ENCODE measurements at places on chromosomes 16 and 17.

DNA sequence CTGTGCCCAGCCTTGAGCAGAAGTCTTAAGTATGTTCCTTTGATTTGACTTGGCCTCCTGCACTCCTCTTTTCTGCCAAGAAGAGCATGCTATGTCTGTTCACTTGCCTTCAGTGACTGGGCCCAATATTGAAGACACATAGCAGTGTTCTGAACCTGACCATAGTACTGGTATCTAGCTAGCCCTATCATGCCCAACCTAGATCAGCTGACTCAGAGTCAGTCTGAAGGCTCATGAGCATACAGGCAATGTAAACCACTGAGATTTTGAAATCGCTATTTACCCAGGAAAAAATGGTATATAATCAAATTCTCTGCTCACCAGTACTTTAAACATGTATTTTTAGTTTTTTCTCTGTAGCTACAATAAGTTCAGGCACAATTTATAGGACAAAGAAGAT lies 129.4 kb downstream of the TANC2 start:
- DNase-seq = no peak

GRCh38 chr16:58678716-58679115 lies 5.9 kb downstream of the SLC38A7 start:
- DNase-seq = no peak

DNA sequence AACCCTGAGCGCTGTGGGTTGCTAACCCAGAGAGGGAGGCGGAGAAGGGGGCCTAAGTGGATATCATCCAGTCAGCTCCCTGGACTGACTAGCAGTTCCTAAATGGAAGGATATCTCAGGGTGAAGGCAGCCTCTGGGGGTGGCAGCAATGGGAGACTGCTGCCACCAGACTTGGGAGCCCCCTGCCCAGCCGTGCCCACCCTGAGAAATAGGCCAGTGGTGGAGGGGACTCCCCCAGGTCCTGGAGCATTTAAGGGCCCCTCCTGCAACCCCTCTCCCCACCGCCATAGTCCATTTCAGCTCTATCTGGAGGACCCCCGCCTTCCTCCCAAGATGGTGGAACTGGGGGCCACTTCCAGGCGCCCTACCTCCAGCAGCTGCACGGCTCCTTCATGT lies 8.4 kb downstream of the TSPOAP1 start:
- DNase-seq = no peak

DNA sequence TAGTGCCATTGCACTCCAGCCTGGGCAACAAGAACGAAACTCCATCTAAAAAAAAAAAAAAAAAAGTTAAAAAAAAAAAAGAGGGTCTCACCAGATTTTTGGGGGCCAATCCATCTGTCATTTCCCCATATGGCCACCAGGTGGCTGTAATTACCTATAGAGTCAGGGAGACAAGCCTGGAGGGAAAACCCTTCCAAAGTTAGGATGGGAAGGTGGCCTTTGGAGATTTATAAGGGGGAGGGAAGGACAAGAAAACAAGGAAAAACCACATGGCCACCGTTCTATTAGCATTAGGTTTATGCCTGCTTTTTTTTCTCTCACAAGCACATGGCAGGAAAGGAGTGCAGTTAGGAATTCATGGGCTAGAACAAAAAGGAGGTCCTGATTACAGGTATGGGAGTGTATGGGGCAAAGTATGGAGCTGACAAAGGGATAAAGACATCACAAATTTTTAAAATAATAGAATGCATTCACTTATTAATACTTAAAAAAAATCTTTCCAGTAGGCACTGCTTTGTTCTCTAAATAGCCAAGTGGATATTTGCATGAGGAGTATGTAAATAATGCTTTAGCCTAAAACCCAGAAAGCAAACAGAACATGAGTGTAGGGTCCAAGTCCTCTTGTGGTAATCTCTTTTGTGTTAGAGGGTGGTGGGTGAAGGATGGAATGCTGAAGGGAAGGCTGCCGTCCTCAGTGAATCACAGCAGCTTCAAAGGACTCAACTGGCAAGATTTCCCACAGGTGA lies 5.1 kb downstream of the CYB5D1 start:
- no peak for DNase-seq

DNA sequence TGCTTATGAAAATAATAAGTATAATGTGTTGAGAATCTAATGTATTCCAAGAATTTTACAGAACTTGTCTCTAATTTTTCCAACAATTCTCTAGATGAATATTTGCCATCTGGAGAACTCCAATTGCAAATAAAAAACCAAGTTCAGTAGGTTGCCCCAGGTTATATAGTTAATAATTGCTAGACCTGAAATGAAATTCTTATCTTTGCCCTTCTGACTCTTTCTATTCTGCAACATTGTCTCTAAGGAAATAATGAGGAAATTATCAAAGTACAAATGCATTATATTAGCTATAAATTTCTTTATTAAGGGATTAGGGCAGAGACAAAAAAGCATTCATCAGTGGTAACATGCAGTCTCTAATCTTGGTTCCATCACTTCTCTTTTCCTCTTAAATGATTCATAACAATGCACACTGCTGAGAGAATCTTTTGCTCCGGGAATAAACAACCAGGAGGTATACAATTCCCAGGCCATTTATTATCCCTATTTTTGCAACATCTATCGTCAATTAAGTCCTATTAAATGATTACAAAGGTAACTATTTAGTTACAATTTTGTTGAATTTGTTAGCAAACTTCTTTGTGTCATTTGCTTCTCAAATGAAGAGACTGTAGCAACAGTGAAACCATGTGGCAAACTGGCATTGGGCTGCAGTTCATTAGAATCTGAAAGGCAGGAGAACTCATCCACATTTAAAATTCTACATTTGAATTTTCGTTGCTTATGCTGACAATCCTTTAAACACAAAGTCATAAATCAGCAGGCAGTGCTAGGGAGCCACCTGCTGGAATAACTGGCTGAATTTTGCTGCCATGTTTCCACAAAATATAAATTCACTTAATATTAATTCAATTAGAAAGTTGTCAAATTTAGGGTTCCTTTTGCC lies 349.6 kb downstream of the KIF2B start:
- no peak for DNase-seq
